ENCODE measurements at places on chromosomes 5 and 9.

- DNase-seq: no peak
Measured at GRCh38 chr5:178180141-178180863, 6.9 kb downstream of the GMCL2 start.

DNA sequence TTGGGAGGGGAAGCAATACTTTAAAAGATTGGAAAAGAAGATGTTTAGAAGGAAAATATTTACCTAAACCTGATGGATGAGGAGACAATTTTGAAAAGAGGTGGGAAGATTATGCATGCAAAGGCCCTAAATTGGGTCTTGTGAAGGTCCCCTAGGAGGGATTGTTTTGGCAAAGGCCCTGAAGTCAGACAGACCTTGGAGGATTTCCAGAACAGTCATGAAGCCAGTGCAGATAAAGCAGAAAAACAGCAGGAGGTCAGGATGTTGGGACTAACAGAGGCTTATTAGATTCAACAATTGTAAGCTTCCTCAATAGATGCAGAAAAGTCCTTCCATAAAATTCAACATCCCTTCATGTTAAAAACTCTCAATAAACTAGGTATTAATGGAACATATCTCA is 361.0 kb upstream of the CDH6 start:
- no peak for DNase-seq

DNA sequence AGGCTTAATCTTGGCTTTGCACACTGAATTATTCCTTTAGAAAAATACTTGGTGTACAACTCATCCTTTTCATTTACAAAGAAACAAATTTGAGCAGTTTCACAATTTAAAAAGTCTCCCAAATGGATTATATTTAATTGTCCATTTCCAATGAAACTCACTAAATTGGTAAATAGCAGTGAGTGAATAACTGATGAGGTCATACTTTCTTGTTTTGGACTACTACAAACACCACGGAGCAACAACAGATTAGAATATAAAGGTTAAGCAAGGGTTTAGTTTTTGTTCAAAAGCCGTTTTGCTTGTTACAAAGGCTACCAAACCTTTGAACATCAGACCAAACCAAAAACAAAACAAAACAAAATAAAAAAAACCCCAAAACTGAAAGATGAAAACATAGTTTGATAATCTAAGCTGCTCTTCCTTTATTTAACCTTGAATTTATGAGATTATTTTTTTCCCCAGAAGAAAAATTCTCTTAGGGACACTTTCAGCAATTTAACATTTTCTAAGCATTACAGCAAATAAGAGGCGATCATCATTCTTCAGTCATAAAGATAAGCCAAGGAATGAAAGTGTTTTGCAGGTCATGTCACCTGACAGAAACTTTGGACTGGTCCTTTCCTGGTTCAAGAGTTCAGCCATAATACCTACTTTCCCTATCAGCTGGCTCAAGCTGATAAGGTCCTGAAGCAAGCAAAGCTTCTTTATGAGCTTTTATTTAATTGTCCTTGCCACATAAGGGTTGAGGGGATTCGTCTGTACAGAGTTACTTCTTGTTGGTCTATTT is 99.7 kb upstream of the CDKN2B start:
- no peak for DNase-seq

DNA sequence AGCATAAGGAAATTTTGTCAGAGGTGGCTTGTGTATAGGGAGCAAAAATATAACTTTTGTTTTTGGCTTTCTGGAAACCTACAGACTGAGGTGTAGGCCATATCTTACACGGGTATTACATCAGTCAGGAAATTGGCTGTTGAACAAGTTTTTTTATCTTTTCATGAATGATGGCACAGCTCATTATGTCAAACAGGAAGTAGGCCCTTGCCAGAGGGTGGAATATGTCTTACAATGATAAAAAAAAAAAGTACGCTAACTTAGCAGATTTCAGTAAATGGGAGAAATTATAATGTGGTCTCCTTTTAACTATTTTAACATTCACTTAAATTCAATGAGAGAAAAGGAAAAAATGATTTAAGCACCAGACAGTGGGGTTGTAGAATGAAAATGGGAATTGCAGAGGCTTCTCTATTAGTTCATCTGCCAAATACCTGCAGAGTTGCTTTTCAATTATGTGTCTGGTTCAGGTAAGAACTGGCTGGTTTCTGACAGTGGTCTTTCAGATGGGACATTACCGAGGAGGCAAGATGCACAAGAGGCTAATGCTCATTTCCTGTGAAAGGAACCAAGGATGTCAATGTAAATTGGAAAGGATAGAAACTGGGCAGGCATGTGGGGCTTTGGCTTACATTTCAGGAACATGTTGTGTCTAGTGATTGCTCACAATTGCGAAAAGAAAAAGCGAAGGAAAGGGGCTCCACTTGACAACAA is 169.9 kb downstream of the NNT start:
- DNase-seq: no peak

DNA sequence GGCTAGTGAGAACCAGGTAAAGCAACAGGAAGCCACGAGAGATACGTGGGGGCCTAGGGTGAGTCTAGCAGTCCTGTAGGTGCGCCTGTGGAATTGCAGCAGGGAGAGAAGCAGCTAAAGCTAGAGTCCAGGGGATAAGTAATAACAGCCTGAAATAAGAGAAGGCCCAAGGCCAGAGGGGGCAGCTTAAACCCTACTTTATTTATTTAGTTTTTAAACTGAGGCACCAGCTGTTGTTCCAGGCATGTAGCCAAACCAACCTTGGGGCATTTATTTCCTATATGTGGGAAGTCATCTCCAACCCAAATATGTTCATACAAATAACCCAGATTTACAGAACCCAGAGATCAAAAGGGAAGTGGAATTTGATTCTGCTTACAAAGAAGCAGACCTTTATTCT is 93.5 kb downstream of the GLDC start:
- peak; percentile 52 for DNase-seq

GRCh38 chr9:136603901-136604814 is 58.3 kb upstream of the NOTCH1 start:
- no peak for DNase-seq

- DNase-seq: no peak
Measured at GRCh38 chr9:125126019-125126746, 17.1 kb downstream of the SCAI start.

DNA sequence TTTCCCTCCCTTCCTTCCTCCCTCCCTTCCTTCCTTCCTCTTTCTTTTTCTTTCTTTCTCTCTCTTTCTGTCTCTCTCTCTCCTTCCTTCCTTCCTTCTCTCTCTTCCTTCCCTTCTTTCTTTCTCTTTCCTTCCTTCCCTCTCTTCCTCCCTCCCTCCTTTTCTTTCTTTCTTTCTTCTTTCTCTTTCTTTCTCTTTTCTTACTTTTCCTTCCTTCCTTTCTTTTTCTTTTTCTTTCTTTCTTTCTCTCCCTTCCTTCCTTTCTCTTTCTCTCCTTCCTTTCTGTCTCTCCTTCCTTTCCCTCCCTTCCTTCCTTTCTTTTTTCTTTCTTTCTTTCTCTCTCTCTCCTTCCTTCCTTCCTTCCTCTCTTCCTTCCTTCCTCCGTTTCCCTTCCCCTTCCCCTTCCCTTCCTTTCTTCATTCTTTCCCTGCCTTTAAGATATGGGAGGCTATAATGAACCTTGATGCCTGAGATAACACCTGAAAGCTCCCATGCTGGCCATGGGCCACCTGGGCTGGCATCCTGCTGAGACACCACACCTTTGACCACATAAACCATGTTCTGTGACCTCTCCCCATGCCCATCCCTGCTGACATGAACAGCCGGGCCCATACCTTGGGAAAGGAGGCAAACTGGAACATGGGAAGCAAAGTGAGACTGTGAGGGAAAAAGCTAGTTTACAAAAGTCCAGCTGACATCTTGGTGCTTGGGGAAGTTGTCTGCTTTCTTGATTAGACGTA is 197.8 kb upstream of the ZNF618 start:
- DNase-seq: no peak

DNA sequence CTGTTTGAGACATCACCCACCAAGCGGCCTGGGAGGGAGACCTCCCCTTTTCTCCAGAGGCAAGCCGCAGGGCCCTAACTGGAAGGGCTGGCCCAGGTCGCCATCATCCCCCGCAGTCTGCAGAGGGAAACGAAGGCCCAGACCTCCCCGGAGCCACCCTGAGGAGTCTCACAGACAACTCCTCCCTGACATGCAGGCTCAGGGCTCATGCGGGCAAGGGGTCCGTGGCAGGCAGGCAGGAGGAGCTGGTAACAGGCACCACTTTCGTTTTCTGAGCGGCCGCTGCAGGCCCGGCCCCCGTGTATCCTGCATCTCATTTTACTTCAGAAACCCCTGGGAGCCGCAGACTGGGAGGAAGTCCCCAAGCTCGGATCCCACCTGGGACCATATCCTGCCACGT is 192.0 kb upstream of the PPP1R26 start:
- no peak for DNase-seq

GRCh38 chr9:85741095-85741874 is 469 bp downstream of the AGTPBP1 start:
- peak; percentile 50 for DNase-seq

DNA sequence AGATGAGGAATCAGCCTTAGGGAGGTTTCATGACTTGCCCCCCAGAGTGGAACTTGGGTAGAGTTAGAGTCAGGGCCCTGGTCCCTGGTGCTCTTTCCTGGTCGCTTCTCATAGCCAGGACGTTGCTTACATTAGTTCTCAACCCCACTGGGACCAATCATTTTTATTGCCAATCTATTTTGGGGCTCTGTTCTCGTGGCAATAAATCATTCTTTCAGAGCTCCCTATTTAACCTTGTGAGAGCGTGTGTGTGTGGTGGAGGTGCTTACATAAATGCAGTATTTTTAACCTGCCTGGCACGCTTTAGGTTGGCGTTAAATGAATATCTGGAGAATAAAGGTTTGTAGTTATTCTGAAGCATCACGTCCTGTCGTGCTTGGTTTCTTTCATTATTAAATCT is 4.1 kb downstream of the TRIO start:
- DNase-seq: peak; percentile 34
